ENCODE measurements at places on chromosomes 3 and 15. TPM values are rescaled to one million over a fixed set of nuclear protein-coding genes. Genes with fewer than 3 reads are reported as not detected.

The PLA1A gene
- not detected for total RNA-seq

The GOLGA8M gene
- not detected for total RNA-seq

GRCh38 chr3:78086150-78086549, 1046.3 kb downstream of the ROBO2 start:
- H3K36me3 ChIP-seq, result peaks cover 6% of the 10 kb centered on the region
- no peak overlapping the region for H3K27ac ChIP-seq
- H3K4me1 ChIP-seq, result no peaks in the 10 kb centered on the region

DNA sequence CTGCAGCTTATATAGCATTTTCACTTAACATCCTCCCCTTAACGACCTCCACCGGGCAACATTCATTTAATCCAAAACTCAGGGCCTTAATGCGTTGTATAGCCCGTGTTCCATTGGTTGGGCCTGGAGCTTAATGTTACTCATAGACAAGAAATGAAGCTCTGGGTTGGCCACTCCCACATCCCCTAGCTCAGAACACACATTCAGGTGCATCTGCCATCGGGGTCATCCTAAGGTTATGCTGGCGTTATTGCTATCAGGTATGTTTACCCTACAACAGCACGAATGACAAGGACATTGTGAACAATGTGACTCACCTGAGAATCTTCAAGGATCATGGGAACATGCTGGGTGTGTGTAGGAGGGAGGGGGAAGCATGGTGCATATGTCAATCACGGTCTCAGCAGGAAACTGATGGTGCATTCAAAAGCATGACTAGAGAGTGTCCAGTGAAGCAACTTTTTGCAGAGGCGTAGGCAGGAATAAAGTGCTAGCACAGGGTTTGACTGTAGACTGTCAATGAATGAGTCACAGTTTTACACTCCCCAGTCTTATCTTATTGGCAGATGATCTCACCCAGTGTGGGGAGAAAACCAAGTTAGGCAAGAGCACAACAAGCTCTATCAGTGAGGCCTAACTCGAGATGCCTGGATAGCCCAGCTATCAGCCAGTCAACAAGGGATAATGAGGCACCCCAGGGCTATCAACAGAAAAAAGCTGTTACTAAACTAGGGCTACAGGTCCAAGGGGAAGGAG, 402.1 kb upstream of the MCTP2 start:
- no peak overlapping the region for H3K4me3 ChIP-seq
- no peak for DNase-seq
- H3K4me1 ChIP-seq, result peaks cover 3% of the 10 kb centered on the region
- no peaks in the 10 kb centered on the region for H3K36me3 ChIP-seq

DNA sequence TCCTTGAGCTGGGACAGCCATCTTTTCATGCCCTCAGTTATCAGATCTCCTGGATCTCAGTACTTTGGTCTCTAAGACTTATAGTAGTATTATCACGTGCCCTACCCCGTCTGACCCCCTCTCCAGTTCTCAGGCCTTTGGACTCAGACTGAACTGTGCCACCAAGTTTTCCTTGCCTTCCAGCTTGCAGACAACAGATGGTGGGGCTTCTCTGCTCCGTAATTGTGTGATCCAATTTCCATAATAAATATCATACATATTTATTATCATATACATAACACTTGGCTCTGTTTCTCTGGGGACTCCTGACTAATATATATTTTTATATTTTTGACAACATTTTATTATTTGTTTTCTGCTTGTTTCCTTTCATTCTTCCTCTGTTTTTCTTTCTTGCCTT, 458.8 kb upstream of the SEMA6D start:
- H3K27ac ChIP-seq, result no peak overlapping the region
- H3K4me3 ChIP-seq, result no peak overlapping the region
- H3K4me1 ChIP-seq, result no peaks in the 10 kb centered on the region
- H3K36me3 ChIP-seq, result no peaks in the 10 kb centered on the region

DNA sequence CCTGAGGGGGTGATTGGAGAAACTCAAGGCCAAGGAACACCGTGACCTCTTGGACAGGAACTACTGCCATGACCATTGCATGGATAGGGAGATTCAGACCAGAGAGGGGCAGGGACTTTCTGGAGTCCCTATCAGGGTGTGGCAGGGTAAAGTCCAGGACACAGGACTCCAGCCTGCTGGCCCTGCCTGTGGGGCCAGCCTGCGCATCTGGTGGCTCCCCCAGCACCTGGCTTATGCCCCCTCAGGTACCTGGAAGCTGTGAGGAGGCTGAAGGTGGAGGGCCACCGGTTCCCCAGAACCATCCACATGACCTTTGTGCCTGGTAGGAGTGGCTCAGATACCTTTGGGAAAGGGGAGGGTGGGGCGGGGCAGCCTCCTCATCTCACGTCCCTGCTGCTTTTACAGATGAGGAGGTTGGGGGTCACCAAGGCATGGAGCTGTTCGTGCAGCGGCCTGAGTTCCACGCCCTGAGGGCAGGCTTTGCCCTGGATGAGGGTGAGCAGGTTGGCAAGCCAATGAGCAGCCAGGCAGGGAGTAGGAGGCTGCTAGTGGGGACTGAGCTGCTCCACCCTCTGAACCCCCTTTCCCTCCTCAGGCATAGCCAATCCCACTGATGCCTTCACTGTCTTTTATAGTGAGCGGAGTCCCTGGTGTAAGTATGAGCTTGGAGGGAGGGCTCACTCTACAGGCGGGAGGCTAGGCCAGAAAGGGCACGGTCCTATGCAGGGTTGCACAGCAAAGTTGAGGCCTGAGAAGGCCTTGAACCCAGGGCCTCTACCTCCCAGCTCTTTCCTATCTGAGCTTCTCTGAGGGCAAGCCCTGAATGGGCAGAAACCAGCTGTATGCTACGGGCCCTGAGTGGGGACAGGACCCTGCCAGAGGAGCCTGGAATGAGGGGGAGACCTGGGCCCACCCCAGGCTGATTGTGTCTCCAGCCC, 2.9 kb downstream of the ACY1 start:
- no peak overlapping the region for H3K27ac ChIP-seq
- no peaks in the 10 kb centered on the region for H3K27me3 ChIP-seq
- no peak overlapping the region for H3K4me3 ChIP-seq
- peaks cover 2% of the 10 kb centered on the region for H3K36me3 ChIP-seq
- peaks cover 3% of the 10 kb centered on the region for H3K4me1 ChIP-seq

GRCh38 chr3:159828542-159828943, 160.1 kb upstream of the IL12A start:
- H3K36me3 ChIP-seq, result no peaks in the 10 kb centered on the region
- no peak overlapping the region for H3K27ac ChIP-seq
- H3K4me3 ChIP-seq, result no peak overlapping the region
- no peaks in the 10 kb centered on the region for H3K4me1 ChIP-seq

- no peak for DNase-seq
- no peak overlapping the region for H3K27ac ChIP-seq
- H3K27me3 ChIP-seq, result no peaks in the 10 kb centered on the region
- no peaks in the 10 kb centered on the region for H3K36me3 ChIP-seq
- no peak overlapping the region for H3K4me3 ChIP-seq
Observed at GRCh38 chr15:77001966-77002365, 7.0 kb downstream of the PSTPIP1 start.

GRCh38 chr15:66573719-66574595, 8.2 kb upstream of the LCTL start:
- H3K27ac ChIP-seq, result no peak overlapping the region
- no peaks in the 10 kb centered on the region for H3K36me3 ChIP-seq
- no peak for DNase-seq
- H3K4me1 ChIP-seq, result no peaks in the 10 kb centered on the region
- H3K4me3 ChIP-seq, result no peak overlapping the region

- no peak overlapping the region for H3K27ac ChIP-seq
- no peaks in the 10 kb centered on the region for H3K4me1 ChIP-seq
- peaks cover 13% of the 10 kb centered on the region for H3K36me3 ChIP-seq
- no peaks in the 10 kb centered on the region for H3K27me3 ChIP-seq
Observed at GRCh38 chr3:53180305-53181023, 19.5 kb downstream of the PRKCD start.

DNA sequence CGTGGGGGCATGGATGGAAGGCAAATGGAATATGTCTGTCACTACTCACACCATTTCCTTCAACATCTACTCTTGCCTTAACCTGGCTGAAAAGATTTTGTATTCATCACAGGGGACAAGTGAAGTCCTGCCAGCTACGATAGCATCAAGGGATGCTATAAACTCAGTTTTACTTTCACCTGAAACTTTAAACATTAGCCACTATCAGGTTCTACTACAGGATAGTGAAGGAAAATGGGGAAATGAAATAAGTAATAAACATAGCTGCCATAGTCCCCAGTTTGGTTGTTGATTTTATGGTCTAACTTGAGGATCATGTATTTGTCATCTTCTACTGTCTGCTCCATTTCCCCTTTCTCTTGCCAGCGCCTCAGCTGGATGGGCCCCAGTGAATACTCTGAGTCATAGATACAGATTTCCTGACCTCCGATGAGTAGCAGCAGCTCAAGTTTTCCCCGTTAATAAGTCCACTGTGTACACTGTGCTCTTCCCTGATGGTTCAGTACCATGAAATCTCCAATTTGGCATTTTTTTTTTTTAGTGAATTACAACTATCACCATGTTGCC, 338.2 kb upstream of the SLCO3A1 start:
- H3K27ac ChIP-seq, result no peak overlapping the region
- no peak for DNase-seq
- peaks cover 3% of the 10 kb centered on the region for H3K4me1 ChIP-seq
- no peaks in the 10 kb centered on the region for H3K27me3 ChIP-seq
- H3K4me3 ChIP-seq, result no peak overlapping the region
- no peaks in the 10 kb centered on the region for H3K36me3 ChIP-seq
